ENCODE measurements at places on chromosomes 7 and 10.

- DNase-seq: no peak
These were observed 56.1 kb downstream of the AUTS2 start for GRCh38 chr7:69654381-69654780.

- DNase-seq: no peak
These were observed 25.0 kb upstream of the CNNM1 start for GRCh38 chr10:99303899-99304861.

DNA sequence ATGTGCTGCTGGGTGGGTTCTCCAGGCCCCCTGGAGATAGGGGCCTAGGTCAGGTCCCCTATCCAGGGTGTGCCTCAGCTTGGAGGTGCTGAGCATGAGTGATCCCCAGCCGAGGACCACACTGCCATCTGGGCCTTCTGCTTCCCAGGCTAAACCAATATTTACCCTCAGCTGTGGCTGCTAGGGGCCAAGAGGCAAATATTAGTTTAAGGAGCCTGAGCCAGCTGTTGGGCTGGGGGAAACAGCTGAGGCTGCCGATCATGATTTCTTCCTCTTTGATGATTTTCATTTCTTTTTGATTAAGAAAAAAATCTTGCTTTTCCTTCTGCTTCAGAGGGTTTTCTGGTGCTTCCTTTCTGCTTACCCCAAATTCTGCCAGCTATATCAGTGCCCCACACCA is 83.4 kb downstream of the NEURL1 start:
- no peak for DNase-seq

DNA sequence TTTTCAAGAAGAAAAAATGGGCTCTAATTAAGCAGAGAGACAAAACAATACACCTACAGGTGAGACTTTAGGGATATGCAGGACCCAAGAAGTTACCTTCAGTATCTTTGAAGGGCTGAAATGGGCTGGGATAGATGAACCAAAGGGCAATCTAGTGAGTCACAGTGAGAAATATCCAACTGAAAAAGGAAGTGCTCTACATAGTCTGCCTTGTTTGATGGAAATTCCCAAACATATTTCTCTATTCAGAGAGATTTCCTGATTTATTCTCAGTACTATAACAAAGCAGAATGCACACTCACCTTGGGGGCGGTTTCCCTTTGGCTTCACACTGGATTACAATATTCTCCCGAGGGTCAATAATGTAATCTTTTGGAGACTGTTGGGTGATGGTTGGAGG is 104.1 kb upstream of the LAMB4 start:
- DNase-seq: no peak

DNA sequence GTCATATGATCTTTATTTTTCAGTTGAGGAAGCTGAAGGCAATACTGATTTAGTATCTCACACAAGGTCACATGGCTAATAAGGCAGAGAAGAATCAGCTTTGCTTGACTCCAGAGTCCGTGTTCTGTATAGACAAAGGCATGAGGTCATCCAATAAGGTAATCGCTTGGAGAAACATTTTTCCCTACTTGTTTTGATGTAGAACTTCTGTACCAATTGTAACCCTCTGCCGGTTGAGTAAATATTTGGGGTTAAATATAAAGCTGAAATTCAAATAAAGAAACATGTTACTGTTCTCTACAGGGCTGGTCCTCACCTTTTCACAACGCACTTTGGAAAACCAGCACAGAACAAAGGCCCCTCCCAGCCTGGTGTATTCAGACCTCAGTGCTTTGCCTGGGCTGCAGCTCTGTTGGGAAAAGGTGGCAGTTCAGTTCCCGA is 83.0 kb upstream of the INSYN2A start:
- no peak for DNase-seq
